Neural progenitor cell (in vitro differentiated cells): ENCODE measurements at places on chromosomes 5 and 9. TPM values are rescaled to one million over a fixed set of nuclear protein-coding genes. Genes with fewer than 3 reads are reported as not detected.

- no peak for DNase-seq
- H3K36me3 ChIP-seq = no peaks in the 10 kb centered on the region
- no peaks in the 10 kb centered on the region for H3K27me3 ChIP-seq
- no peak overlapping the region for H3K4me3 ChIP-seq
These were observed 22.3 kb downstream of the AQP3 start for GRCh38 chr9:33425128-33425533.

- no peaks in the 10 kb centered on the region for H3K4me1 ChIP-seq
- DNase-seq = no peak
- no peaks in the 10 kb centered on the region for H3K27me3 ChIP-seq
- H3K4me3 ChIP-seq = no peak overlapping the region
- no peaks in the 10 kb centered on the region for H3K36me3 ChIP-seq
- no peak overlapping the region for H3K27ac ChIP-seq
These were observed 53.0 kb downstream of the ERGIC1 start for GRCh38 chr5:172886974-172887501.

GRCh38 chr5:139549162-139549894, 11.8 kb upstream of the UBE2D2 start:
- H3K36me3 ChIP-seq = no peaks in the 10 kb centered on the region
- no peaks in the 10 kb centered on the region for H3K27me3 ChIP-seq
- no peak overlapping the region for H3K27ac ChIP-seq
- no peak for DNase-seq
- no peaks in the 10 kb centered on the region for H3K4me1 ChIP-seq

- no peaks in the 10 kb centered on the region for H3K36me3 ChIP-seq
- H3K4me3 ChIP-seq = no peak overlapping the region
These were observed 9.5 kb downstream of the SPACA9 start for GRCh38 chr9:132888151-132888550.

GRCh38 chr5:154523709-154524108, 45.7 kb upstream of the HAND1 start:
- DNase-seq = peak; percentile 29
- peaks cover 19% of the 10 kb centered on the region for H3K4me1 ChIP-seq
- H3K27ac ChIP-seq = no peak overlapping the region
- peaks cover 4% of the 10 kb centered on the region for H3K27me3 ChIP-seq
- no peak overlapping the region for H3K4me3 ChIP-seq
- no peaks in the 10 kb centered on the region for H3K36me3 ChIP-seq

DNA sequence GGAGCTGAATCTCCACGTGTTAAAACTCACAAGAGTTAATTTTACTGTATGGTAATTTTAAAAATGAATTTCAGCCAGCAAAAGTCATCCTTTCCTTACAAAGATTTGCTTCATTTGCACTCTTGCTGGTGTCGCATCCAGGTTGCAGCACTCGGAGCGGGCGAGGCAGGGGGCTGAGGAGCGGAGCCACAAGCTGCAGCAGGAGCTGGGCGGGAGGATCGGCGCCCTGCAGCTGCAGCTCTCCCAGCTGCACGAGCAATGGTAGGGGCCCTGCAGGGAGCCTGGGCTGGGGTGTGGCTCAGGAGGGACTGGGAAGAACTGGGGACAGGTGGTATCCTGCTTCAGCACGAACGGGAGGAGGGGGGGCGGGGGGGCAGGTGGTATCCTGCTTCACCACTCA, 27.1 kb downstream of the HNRNPH1 start:
- no peaks in the 10 kb centered on the region for H3K36me3 ChIP-seq
- H3K27me3 ChIP-seq = no peaks in the 10 kb centered on the region
- no peak for DNase-seq
- H3K4me1 ChIP-seq = no peaks in the 10 kb centered on the region
- H3K4me3 ChIP-seq = no peak overlapping the region

GRCh38 chr9:11749396-11749795, 943.8 kb upstream of the TYRP1 start:
- no peak overlapping the region for H3K27ac ChIP-seq
- H3K27me3 ChIP-seq = no peaks in the 10 kb centered on the region
- no peaks in the 10 kb centered on the region for H3K4me1 ChIP-seq
- H3K36me3 ChIP-seq = no peaks in the 10 kb centered on the region
- H3K4me3 ChIP-seq = no peak overlapping the region

- H3K27ac ChIP-seq = no peak overlapping the region
- no peaks in the 10 kb centered on the region for H3K36me3 ChIP-seq
- H3K4me1 ChIP-seq = no peaks in the 10 kb centered on the region
- no peak for DNase-seq
- no peaks in the 10 kb centered on the region for H3K27me3 ChIP-seq
- no peak overlapping the region for H3K4me3 ChIP-seq
These were observed 19.7 kb downstream of the TUSC1 start for GRCh38 chr9:25658571-25658970.

GRCh38 chr5:180696116-180696515, 43.7 kb downstream of the OR2Y1 start:
- no peak for DNase-seq
- no peak overlapping the region for H3K27ac ChIP-seq

DNA sequence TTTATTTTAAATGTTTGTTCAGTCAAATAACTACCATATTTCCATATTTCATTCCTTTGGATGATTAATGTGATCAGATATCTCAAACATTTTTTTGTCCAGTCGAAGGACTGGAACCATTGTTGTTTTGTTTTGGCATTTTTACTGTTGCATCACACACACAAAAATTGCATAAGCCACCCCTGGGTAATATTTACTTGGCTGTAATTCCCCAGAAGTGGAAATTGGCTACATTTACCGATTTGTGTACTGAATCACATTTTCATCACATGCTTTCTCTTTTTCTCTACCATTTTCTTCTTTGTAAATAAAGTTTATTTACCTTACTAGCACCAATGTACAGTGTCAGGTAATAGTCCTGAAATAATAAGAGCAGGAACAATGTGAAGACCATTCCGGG, 1729.7 kb upstream of the WWC1 start:
- no peak overlapping the region for H3K27ac ChIP-seq
- no peaks in the 10 kb centered on the region for H3K4me1 ChIP-seq
- H3K27me3 ChIP-seq = no peaks in the 10 kb centered on the region

- H3K4me3 ChIP-seq = peak overlapping the region; percentile 100
- H3K27ac ChIP-seq = peak overlapping the region; percentile 84
- peak; percentile 79 for DNase-seq
- H3K27me3 ChIP-seq = no peaks in the 10 kb centered on the region
- peaks cover 16% of the 10 kb centered on the region for H3K4me1 ChIP-seq
- H3K36me3 ChIP-seq = no peaks in the 10 kb centered on the region
These were observed 456 bp downstream of the KDM3B start for GRCh38 chr5:138352722-138353559.

DNA sequence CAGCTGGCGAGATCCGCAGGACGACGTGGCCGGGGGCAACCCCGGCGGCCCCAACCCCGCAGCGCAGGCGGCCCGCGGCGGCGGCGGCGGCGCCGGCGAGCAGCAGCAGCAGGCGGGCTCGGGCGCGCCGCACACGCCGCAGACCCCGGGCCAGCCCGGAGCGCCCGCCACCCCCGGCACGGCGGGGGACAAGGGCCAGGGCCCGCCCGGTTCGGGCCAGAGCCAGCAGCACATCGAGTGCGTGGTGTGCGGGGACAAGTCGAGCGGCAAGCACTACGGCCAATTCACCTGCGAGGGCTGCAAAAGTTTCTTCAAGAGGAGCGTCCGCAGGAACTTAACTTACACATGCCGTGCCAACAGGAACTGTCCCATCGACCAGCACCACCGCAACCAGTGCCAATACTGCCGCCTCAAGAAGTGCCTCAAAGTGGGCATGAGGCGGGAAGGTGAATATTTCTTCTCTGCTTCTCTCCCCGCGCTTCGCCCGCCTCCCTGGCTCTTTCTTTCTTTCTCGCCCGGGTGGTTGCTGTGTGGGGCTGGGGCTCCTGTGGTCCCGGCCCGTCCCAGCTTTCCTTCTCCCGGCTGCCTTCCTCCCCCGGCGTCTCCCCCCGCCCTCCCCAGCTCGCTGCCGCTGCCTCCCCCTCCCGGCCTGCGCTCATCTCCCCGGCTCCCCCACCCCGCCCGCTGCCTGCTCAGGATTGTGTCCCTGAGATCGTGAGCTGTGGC, 2.2 kb downstream of the NR2F1 start:
- peaks cover 13% of the 10 kb centered on the region for H3K4me1 ChIP-seq
- no peaks in the 10 kb centered on the region for H3K36me3 ChIP-seq
- peak; percentile 67 for DNase-seq
- peaks cover 85% of the 10 kb centered on the region for H3K27me3 ChIP-seq
- peak overlapping the region; percentile 82 for H3K4me3 ChIP-seq

GRCh38 chr9:124342776-124343485, 72.3 kb downstream of the PSMB7 start:
- H3K27ac ChIP-seq = peak overlapping the region; percentile 68
- no peaks in the 10 kb centered on the region for H3K27me3 ChIP-seq
- no peak overlapping the region for H3K4me3 ChIP-seq
- H3K4me1 ChIP-seq = peaks cover 21% of the 10 kb centered on the region

DNA sequence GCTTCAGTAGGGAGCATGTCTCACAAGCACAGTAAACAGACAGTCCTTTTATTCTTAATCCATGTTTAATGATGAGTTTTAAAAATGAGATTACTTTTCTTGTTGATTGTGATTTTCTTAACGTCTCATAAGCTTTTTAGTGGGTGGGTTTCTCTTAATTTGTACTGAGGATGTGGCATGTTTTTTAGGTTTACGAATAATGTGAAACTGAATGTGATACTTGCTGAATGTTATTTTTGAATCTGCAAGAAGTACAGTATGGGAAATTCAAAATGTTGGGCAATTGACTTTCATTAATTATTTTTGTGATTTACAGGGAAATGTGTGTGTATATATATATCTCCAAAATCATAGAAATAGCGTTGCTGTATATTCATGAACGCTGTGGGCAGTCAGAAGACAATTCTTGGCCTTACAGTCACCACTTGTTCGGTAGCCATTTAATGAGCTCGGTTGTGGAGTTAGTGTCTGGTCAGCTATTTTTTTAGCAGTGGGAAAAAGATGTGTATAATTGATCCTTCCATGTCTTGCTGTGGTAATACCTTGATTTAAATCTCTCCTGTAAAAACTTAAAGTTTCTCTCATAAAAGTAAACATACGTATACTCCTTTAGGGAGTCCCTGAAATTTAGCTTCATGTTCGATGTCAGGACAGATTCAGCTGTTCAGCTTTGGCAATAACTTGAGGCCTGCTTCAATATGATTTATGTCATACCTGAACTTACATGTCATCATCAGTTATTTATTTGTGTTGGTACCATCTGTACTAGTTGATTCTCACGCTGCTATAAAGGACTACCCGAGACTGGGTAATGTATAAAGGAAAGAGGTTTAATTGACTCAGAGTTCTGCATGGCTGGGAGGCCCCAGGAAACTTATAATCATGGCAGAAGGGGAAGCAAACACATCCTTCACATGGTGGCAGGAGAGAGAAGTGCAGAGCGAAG, 15.0 kb downstream of the ICE1 start:
- no peak overlapping the region for H3K27ac ChIP-seq
- H3K4me1 ChIP-seq = no peaks in the 10 kb centered on the region
- no peaks in the 10 kb centered on the region for H3K27me3 ChIP-seq

DNA sequence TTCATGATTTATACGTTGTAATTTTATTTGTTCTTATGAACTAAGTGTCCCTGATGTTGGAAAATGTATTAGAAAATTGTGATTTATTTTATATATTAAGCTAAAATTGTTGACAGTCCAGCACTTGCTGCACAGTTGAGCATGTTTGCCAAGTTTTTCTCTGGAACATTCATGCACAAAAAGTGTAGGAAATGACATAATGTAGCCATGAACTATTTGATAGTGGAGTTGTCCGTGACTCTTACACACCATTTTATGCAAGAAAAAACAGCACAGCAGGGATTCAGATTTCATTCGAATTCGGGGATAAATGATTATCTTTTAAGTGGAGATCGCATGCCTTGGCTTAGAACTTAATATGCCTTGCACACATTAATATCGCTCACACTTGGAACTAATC, 708.6 kb upstream of the WWC1 start:
- H3K27ac ChIP-seq = no peak overlapping the region
- no peaks in the 10 kb centered on the region for H3K36me3 ChIP-seq

The IFNK gene
- total RNA-seq = not detected in 2 replicates

The OR1J2 gene
- total RNA-seq = not detected in 2 replicates

The ADRA1B gene
- 0.59 TPM in 1 of 2 replicates, not detected in the other for total RNA-seq

The F2RL1 gene
- 9.3 and 10.6 TPM in 2 replicates for total RNA-seq

The GABRG2 gene
- 0.19 and 0.64 TPM in 2 replicates for total RNA-seq

The THBS4 gene
- 31.6 and 40.5 TPM in 2 replicates for total RNA-seq

The NCS1 gene
- 16.0 and 28.5 TPM in 2 replicates for total RNA-seq

The ANKRD31 gene
- 0.74 and 0.75 TPM in 2 replicates for total RNA-seq

The PCDHB16 gene
- 4.0 and 4.5 TPM in 2 replicates for total RNA-seq

The CEL gene
- total RNA-seq = 1.0 and 2.2 TPM in 2 replicates

The FGF18 gene
- total RNA-seq = 0.06 and 0.22 TPM in 2 replicates
